ENCODE measurements at places on chromosomes 11 and 22. TPM values are rescaled to one million over a fixed set of nuclear protein-coding genes. Genes with fewer than 3 reads are reported as not detected.

OR52H1 gene
- not detected for total RNA-seq

GRCh38 chr11:94199136-94200130, 70.8 kb downstream of the PANX1 start:
- DNase-seq = no peak

- DNase-seq = no peak
Observed at GRCh38 chr11:68163691-68164090, 42.5 kb upstream of the CHKA start.

JHY gene
- total RNA-seq = 1.8 TPM

PTPRCAP gene
- 114 TPM for total RNA-seq

DNA sequence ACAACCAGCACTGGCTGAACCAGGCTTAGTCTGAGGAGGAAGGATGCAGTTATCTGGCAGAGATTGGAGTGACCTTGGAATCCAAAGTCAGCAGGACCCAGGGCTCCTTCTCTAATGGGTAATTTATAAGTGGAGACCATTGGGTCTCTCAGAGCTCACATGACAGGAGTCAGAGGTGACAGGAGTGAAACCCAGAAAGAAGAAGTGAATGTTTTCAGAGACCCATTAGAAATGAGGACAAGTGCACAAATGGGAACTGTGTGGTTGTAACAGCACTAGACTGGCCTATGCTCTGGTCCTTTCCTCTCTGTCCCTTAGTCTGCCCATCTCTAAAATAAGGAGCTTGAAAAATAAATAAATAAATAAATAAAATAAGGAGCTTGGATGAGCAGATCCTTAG, 107.4 kb downstream of the SERGEF start:
- no peak for DNase-seq

- no peak for DNase-seq
Observed at GRCh38 chr22:38955926-38956325, 1.5 kb upstream of the APOBEC3A start.

KLHL35 gene
- 0.98 TPM for total RNA-seq

- DNase-seq = no peak
Observed at GRCh38 chr11:36777311-36777710, 179.3 kb upstream of the RAG2 start.

Measured in activated T-cell treated with anti-CD3 and anti-CD28 coated beads, Interleukin-2, amount 50 U/mL, for 4 hours (primary cell).